ENCODE measurements at places on chromosomes 2 and 18.

- DNase-seq, result no peak
Measured at GRCh38 chr18:71249791-71250190, 960.9 kb downstream of the SOCS6 start.

DNA sequence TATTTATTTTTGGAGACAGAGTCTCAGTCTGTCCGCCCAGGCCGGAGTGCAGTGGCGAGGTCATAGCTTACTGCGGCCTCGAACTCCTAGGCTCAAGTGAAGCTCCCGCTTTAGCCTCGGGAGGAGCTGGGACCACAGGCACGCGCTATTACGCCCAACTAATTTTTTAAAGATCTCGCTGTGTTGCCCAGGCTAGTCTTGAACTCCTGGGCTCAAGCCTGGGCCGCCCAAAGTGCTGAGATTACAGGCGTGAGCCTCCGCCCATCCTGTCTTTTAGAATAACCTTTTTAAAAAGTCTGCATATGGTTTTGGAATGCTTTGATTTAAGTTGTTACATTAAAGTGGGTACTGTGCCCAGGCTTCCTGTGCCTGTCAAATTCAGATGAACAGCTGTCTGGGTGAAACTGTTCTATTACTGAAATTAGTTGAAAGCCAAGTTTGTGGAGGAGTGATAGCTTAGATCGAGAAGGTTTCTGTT lies 944 bp downstream of the RAB3GAP1 start:
- peak; percentile 20 for DNase-seq

DNA sequence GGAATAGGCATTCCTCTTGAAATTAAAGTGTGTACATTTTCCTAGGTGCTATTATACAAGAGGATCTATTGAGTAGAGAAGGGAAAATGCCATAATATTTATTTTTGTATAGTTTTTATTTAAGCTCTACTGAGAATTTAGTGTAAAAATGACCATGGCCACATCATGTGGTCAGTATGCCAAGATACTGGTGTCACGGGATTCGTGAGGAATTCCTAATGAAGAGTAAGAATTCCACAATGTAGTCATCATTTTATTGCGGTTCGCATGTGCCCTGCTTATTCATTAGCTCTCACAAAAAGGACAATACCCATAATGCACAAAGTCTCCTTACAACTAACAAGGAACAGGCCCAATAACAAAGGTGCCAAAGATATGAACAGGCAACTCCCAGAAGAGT lies 39.3 kb upstream of the PARD3B start:
- DNase-seq, result no peak

DNA sequence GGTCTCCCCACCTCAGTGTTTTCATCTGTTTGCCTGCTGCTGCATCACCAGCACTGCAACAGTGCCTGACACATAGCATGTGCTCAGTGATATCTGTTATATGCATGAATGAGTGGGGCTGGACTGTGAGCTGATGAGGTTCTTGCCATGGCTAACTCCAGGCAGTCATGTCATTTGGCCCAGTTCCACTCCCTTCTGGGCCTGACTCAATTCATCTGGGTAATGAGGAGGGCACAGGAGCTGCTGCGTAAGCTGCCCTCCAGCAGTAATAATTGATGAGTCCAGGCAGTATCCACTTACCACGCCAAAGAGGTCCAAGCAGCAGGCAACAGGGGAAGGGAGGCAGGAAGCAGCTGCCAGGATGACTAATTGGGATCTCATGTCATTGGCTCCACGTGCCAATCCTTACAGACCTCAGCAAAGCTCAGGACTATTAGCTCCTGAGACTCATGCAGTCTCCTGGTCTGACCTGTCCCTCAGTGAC lies 34.1 kb upstream of the MAT2A start:
- DNase-seq, result no peak

GRCh38 chr2:146370826-146371225 lies 1474.0 kb upstream of the ACVR2A start:
- DNase-seq, result no peak

DNA sequence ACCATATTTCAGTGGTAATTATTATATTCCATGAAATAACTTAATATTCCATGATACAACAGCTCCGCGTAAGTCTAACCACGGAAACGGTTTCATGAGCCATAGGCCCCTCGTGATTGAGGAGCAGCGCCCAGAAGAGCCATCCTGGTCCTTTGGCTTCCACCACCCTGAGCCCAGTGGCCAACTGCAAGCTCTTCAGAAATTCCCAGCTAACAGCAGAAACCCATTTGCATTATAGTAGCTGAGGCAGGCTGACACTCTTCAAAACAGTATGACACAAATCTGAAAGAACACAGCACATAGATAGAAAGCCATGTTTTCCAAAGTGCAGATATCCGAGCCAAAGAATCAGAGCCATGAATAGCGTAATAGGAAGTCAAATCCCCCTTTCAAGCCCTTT lies 120.9 kb upstream of the NFATC1 start:
- DNase-seq, result no peak

GRCh38 chr2:222451224-222451674 lies 26.9 kb downstream of the SGPP2 start:
- DNase-seq, result no peak

DNA sequence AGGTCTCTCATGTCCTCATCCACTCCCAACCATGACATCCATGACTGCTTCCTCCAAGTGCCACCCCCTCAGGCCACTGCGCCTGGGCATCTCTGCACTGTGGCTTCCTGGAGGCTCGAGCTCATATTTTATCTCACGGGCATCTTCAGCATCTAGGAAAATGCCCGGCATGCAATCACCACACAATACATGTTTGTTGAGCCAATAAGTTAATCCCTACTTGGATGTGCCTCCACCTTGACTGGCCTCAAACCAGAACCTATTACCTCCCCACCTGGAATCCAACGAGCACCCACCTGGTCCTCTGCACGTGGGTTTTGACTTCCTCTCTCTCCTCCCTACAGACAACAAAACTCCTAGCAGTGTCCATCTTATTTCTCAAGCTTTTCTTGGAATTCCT lies 198.9 kb upstream of the REV1 start:
- no peak for DNase-seq

DNA sequence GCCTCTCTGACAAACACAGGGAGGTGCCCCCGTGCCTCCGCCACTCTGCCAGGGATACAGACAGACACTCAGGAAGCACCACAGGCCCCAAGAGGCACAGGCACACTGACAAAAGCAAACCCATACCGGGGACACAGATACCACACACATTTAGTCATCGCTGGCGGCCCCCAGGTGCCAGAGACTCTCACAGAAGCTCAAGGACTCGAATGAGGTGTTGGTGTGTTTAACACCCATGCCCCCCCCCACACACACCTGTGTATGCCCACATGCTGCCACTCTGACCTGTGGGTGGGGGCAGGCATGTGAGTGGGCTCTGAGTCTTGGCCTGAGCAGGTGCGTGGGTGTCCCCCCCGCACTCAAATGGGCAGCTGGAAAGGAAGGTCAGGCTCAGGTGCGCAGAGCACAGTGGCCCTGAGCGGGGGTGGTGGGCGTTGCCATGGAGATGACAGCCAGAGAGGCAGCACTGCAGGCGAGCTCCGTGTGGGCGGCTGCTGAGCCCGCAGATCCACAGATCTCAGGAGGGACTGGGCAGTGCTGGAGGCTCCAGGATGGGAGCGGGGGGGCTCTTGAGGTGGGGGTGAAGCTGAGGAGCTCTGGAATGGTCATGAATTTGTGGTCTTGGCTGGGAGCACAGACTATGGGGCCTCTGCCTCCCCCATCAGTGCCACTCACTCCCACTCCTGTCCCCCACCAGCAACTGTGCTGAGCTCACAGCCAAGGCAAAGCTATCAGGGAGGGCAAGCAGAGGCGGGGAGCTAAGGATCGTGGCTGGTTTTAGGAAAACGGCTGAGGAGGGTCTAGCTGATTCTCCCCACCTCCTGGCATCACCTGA lies 73.9 kb upstream of the TAF1B start:
- peak; percentile 6 for DNase-seq

DNA sequence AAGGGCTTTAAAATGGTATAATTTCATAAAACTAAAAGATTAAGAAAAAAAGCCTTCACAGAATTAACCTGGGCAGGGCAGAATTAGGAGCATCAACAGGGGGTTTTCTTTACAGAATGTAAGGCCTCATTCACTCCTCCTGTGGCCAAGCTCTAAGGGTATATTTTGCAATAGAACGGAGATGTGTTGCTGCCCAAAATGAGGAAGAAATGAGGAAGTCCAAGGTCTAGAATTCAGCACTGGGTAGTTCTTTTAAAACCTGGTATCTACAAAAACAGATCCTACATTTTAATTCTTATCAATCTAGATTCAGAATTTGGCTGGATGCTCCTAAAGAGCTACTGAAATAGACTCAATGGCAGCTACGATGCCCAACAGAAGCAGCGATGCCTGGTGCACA lies 101.8 kb downstream of the AKAIN1 start:
- DNase-seq, result no peak

DNA sequence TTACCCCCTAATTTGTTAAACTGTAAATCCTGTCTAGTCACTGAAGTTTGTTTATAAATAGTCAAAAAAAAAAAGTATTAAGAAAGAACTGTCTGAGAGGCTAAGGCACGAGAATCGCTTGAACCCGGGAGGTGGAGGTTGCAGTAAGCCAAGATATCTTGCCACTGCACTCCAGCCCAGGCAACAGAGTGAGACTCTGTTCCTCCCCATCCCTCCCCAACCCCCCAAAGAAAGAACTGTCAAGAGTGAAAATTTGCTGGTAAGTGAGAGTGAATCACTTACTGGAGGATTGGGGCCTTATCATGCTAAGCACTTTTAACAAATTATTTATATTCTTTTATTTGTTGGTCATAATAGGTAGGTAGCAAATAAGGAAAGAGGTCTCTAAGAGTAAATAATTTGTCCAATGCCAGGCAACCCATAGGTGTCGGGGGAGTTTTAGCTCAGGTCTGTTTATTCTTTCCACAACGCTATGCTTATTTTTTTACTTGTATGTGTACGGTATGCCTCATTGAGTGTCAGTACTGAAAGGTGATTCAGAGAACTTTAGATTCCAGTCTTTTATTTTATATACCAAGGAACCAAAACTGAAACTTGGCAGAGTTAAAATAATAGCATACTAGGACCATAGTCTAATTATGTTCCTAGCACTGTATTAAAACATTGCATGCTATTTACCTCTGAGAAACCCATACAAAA lies 2.5 kb downstream of the TAF4B start:
- DNase-seq, result no peak

GRCh38 chr2:236052926-236053821 lies 115.0 kb downstream of the GBX2 start:
- DNase-seq, result no peak

- DNase-seq, result no peak
Measured at GRCh38 chr2:174072069-174072468, 106.9 kb upstream of the SP3 start.

- no peak for DNase-seq
Measured at GRCh38 chr2:223920109-223920508, 25.0 kb downstream of the WDFY1 start.

- no peak for DNase-seq
Measured at GRCh38 chr2:137192366-137193310, 427.3 kb downstream of the THSD7B start.

DNA sequence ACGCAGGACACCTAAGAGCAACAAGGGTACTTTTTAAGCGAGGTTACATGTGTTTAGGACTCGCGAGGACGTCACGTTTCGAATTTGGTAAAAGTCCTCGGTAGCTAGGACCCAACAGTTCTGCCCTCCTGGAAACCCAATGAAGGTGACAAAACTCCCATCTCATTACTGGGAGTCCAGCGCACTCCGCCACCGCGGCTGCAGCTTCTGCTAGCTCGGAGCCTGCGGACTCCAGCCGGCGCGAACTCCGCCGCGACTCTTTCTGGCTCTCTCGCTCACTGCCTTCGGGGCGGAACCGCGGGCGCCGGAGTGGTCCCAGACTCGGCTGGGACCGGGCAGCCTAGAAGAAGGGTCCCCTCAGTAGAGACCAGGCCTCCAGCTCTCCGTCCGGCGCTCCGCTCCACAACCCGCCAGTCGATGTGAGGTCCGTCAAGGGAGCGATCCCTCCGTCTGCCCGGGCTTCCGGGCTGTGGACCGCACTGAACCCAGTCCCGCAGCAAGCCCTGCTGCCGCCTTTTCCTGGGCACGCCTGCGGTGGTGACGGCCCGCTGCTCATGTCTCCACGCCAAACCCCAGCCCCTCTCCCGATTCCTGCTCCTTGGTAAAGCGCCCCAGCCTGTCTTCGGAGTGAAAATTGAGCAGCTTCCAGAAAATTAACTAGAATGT lies 3.0 kb upstream of the OSR1 start:
- no peak for DNase-seq

DNA sequence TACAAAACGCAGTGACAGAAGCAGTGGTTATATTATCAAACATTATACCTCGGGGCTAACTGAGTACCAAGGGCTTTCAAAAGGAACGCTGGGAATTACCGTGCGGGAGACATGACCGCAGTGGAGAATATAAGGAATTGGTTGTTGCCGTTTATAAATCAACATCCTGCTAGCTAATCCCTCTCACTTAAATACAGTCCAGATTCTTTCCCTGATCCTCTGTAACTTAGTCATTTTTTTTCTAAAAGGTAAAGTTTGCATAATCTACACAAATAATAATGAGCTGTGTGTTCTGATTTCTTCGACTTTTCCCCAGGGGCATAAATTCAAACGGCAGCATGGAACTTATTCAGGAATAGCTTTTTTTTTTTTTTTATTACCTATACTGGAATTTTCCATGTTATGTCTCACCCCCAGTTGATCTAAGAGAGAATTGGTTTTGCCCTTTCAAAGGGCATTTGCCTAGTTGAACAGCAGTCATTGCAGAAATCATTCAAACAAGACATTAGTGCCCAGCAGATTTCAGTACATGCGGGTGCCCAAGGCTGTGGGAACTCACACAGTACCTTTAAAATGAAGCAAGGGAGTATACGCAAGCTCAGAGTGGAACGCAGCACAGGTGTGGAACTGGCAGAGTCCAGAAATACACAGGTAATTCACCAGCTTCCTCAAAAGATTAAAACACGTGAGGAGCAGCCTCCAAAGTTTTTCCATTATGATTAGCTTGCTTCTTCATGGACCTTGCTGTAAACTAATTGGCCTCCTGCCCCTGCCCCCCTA lies 63.9 kb downstream of the SMIM21 start:
- DNase-seq, result no peak

- DNase-seq, result no peak
Measured at GRCh38 chr2:218569661-218570500, 1.2 kb downstream of the CNOT9 start.

Measured in effector memory CD8-positive, alpha-beta T cell (primary cell).